ENCODE measurements at places on chromosomes 2 and 18. TPM values are rescaled to one million over a fixed set of nuclear protein-coding genes. Genes with fewer than 3 reads are reported as not detected.

The GULP1 gene
- total RNA-seq, result not detected

The ITM2C gene
- 29.6 TPM for total RNA-seq

The ME2 gene
- total RNA-seq, result 146 TPM

The ASB18 gene
- not detected for total RNA-seq

DNA sequence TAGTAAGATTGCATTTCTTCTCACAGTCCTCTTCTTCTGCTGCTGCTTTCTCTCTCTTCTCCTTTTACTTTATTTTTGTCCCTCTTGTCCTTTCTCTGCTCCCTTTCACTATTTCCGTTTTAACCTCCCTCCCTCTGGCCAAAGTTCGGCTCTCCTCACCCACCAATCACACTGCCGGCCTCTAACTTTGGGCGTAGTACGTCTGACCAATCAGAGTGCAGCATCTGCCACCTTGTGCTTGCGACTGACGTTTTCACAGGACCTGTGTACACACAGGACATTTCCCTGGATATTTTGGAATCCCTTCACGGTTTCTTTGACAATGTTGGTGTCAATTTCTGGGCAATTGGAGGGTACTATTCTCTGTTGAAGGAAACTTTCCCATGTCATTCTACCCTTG lies 22.6 kb upstream of the ICOS start:
- no peak for DNase-seq

DNA sequence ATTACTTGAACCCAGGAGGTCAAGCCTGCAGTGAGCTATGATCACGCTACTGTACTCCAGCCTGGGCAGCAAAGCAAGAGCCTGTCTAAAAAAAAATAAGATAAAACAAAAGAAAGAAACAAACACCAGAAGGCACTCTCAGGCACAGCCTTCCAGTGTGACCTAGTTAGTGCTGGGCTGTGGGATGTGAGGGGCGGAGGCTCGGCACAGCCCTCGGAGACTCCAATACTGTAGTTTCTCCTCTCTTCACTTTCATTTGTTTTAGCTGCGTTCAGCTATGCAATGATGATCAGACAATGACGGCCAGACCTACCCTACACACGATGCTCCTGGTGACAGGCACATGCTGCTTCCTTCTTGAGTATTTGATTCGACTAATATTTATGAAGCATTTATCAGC lies 127.7 kb downstream of the SOCS6 start:
- no peak for DNase-seq

Data from activated CD4-positive, alpha-beta T cell treated with anti-CD3 and anti-CD28 coated beads for 36 hours (primary cell).